ENCODE measurements at places on chromosomes 1 and 21. TPM values are rescaled to one million over a fixed set of nuclear protein-coding genes. Genes with fewer than 3 reads are reported as not detected.

Gene FCAMR
- polyA plus RNA-seq: not detected

Gene SH3D21
- polyA plus RNA-seq: 1.6 TPM

Gene LIPI
- polyA plus RNA-seq: not detected

Gene RHBDL2
- 0.07 TPM for polyA plus RNA-seq

Gene AVPR1B
- polyA plus RNA-seq: not detected

Gene ALPL
- polyA plus RNA-seq: 1.3 TPM

- DNase-seq: peak; percentile 85
- H3K27ac ChIP-seq: no peak overlapping the region
- H3K36me3 ChIP-seq: no peaks in the 10 kb centered on the region
- H3K4me1 ChIP-seq: peaks cover 5% of the 10 kb centered on the region
- H3K4me3 ChIP-seq: no peak overlapping the region
Measured at GRCh38 chr1:21573971-21574465, 64.8 kb downstream of the ALPL start.

- H3K4me3 ChIP-seq: no peak overlapping the region
- DNase-seq: no peak
- H3K4me1 ChIP-seq: peaks cover 19% of the 10 kb centered on the region
- peak overlapping the region; percentile 71 for H3K27ac ChIP-seq
- peaks cover 11% of the 10 kb centered on the region for H3K36me3 ChIP-seq
- no peaks in the 10 kb centered on the region for H3K27me3 ChIP-seq
Measured at GRCh38 chr1:180841415-180841814, 71.3 kb upstream of the KIAA1614 start.

GRCh38 chr1:173570370-173571007 lies 32.4 kb downstream of the SLC9C2 start:
- H3K27ac ChIP-seq: no peak overlapping the region
- no peak for DNase-seq
- no peak overlapping the region for H3K4me3 ChIP-seq
- H3K4me1 ChIP-seq: no peaks in the 10 kb centered on the region
- H3K36me3 ChIP-seq: no peaks in the 10 kb centered on the region

- H3K27ac ChIP-seq: no peak overlapping the region
- no peak for DNase-seq
- H3K4me1 ChIP-seq: peaks cover 31% of the 10 kb centered on the region
- H3K4me3 ChIP-seq: no peak overlapping the region
Measured at GRCh38 chr1:34060901-34061415, 104.1 kb downstream of the CSMD2 start.

DNA sequence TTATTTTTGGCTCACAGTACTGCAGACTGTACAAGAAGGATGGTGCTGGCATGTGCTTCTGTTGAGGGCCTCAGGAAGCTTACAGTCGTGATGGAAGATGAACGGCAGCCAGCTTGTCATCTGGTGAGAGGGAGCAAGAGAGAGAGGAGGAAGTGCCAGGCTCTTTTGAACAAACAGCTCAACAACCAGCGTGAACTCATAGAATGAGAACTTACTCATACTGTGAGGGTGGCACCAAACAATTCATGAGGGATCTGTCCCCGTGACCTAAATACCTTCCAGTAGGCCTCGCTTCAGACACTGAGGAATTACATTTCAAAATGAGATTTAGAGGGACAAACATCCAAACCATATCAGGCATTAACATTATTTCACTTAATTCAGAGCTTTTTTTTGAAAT lies 84.7 kb downstream of the PKN2 start:
- peaks cover 10% of the 10 kb centered on the region for H3K36me3 ChIP-seq
- no peaks in the 10 kb centered on the region for H3K4me1 ChIP-seq
- no peaks in the 10 kb centered on the region for H3K27me3 ChIP-seq

GRCh38 chr1:225777058-225777582 lies 506 bp upstream of the SRP9 start:
- H3K27me3 ChIP-seq: no peaks in the 10 kb centered on the region
- peaks cover 18% of the 10 kb centered on the region for H3K4me1 ChIP-seq
- H3K36me3 ChIP-seq: 0 out of 2 replicates have a peak, but pooled peaks cover 2% of the 10 kb centered on the region
- H3K4me3 ChIP-seq: peak overlapping the region; percentile 88
- H3K27ac ChIP-seq: peak overlapping the region; percentile 82

GRCh38 chr1:21685946-21686678 lies 17.0 kb upstream of the RAP1GAP start:
- no peak overlapping the region for H3K27ac ChIP-seq
- H3K36me3 ChIP-seq: peaks cover 33% of the 10 kb centered on the region
- no peak for DNase-seq
- no peaks in the 10 kb centered on the region for H3K4me1 ChIP-seq
- H3K4me3 ChIP-seq: no peak overlapping the region

- H3K4me3 ChIP-seq: no peak overlapping the region
- DNase-seq: no peak
- no peaks in the 10 kb centered on the region for H3K4me1 ChIP-seq
- H3K36me3 ChIP-seq: no peaks in the 10 kb centered on the region
- no peak overlapping the region for H3K27ac ChIP-seq
Measured at GRCh38 chr1:55669293-55669692, 454.1 kb upstream of the USP24 start.

- DNase-seq: no peak
- no peaks in the 10 kb centered on the region for H3K36me3 ChIP-seq
- no peaks in the 10 kb centered on the region for H3K27me3 ChIP-seq
Measured at GRCh38 chr1:53678046-53678445, 60.9 kb downstream of the GLIS1 start.

GRCh38 chr1:17161926-17162800 lies 42.8 kb upstream of the PADI1 start:
- H3K36me3 ChIP-seq: no peaks in the 10 kb centered on the region
- H3K4me1 ChIP-seq: no peaks in the 10 kb centered on the region
- no peak overlapping the region for H3K27ac ChIP-seq
- no peak for DNase-seq
- H3K27me3 ChIP-seq: no peaks in the 10 kb centered on the region
- H3K4me3 ChIP-seq: no peak overlapping the region

DNA sequence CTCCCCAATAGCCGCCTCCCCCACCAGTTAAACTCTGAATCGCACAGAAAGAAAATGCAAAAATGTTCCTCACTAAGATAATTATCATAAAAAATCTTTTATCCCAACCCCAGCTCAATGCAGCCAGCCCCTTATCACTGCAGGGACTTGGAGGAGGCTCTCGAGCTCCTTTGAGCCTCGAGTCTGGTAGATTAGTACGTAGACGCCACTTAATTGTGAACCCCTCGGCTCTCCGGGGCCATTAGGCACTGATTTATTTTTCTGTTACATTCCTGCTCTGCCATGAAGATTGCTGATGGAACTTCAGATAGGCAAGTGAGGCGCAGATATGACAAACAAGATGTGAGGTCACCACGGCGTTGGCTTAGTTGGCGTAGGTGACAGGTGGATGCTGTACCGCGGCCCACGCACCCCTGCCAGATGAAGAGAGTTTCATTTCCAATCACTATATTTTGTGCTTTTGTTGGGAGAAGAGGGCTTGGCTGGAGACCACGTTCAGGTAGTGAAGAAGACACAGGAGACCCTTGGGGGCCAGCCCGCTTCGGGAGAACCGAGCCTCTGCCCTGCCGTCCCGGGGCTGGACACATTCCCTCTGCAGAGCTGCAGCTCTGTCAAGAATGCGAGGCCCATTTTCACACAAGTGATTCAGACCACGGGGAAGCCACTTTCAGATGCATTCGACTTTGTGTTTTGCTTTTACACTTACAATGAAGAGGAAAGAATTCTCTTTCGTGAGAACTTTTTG lies 55.9 kb upstream of the ARHGEF16 start:
- H3K27ac ChIP-seq: no peak overlapping the region
- H3K4me3 ChIP-seq: no peak overlapping the region
- peaks cover 61% of the 10 kb centered on the region for H3K27me3 ChIP-seq
- H3K4me1 ChIP-seq: no peaks in the 10 kb centered on the region
- DNase-seq: no peak
- H3K36me3 ChIP-seq: no peaks in the 10 kb centered on the region

All from SK-N-SH (cell line).